Fibroblast of skin of left quadriceps (primary cell): ENCODE measurements at places on chromosomes 1 and 21.

DNA sequence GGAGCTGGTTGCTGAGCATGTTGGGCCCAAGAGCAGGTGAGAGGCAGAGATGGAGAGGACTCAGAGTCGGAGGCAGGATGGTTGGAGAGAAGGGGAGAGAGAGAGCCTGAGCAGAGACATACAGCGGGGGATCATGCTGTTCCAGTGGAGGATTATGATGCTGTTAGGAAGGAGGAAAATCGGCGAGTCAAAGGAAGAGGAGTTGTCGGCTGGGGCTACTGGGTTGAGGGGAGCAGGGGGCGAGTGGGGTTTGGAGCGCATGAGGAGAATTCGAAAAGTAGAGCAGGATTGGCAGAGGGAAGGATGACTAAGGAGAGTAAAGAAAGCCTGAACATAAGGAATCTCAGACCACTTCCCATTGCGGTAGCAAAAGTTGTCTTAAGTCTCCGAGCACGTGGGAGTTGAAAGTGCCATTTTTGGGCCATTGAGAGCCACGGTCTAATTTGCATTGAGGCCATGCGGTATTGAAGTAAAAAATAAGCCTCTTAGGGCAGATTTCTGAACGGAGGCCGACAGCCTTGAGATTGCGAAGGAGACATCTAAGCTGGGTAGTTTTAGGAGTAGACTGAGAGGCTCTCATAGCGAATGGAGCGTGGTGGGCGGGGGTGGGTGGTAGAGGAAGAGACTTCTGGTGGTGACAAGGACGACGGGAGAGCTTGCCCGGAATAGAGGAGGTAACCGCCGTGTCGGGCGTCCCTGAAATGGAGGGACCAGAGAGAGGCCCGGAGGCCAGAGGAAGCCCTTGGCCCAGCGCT is 140.4 kb upstream of the ETV3 start:
- no peak for DNase-seq

- DNase-seq = no peak
These were observed 176.1 kb downstream of the SLC45A1 start for GRCh38 chr1:8493916-8494540.

- DNase-seq = no peak
These were observed 16.6 kb downstream of the IFI6 start for GRCh38 chr1:27655151-27655937.

GRCh38 chr1:172530000-172530399 is 3.0 kb upstream of the SUCO start:
- no peak for DNase-seq

DNA sequence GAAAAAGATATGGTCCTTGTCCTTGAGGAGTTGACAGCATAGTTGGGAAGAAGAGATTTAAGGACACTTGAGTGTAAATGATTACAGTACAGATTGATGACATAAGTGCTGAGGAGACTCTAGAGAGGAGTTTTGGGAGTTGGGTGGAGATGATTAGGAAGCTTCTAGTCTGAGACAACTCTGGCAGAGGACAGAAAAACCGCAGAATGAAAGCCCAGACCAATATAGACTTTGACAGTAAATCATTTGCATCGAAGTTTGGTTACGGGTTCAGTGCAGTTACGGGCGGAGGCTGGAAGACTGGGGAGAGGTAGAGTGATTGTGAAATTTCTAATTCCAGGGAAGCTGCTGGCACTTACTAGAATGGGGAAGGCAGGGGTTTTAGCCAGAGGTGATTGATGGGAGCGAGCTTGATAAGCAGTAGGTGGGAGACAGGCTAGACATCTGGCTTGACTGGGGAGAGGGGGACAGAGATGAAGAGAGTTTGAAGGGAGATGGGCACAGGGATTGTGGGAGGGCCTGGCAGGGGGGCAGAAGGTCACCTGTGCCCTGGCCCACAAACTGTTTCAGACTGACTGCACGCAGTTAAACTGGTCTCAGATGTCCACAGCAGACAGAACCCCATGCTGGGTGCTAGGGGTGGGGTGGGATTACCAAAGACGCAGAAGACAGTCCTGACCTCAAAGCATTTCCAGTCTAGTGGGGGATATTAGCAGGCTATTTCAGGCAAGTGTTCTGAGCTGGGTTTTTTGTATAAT is 20.1 kb downstream of the SH2D2A start:
- peak; percentile 48 for DNase-seq
